ENCODE measurements at places on chromosomes 4 and X. TPM values are rescaled to one million over a fixed set of nuclear protein-coding genes. Genes with fewer than 3 reads are reported as not detected.

Gene CT45A10
- polyA plus RNA-seq: not detected

Gene IQSEC2
- polyA plus RNA-seq: 5.2 TPM

Gene GABRG1
- 0.03 TPM for polyA plus RNA-seq

Gene DCX
- 0.02 TPM for polyA plus RNA-seq

Gene NPY5R
- polyA plus RNA-seq: 2.3 TPM

Gene FAT4
- 0.41 TPM for polyA plus RNA-seq

Gene SPANXN3
- polyA plus RNA-seq: not detected

Gene CENPVL2
- polyA plus RNA-seq: not detected

Gene SPATA18
- polyA plus RNA-seq: 0.18 TPM

Gene CT55
- not detected for polyA plus RNA-seq

Gene FRG1
- 44.4 TPM for polyA plus RNA-seq

Gene RAB9B
- polyA plus RNA-seq: 0.47 TPM

Gene PDGFC
- polyA plus RNA-seq: 1.6 TPM

Gene KCNE5
- 0.16 TPM for polyA plus RNA-seq

Gene DUX4
- not detected for polyA plus RNA-seq

Gene ZMAT1
- 15.3 TPM for polyA plus RNA-seq

Gene RHOH
- 70.3 TPM for polyA plus RNA-seq

Gene AMOT
- polyA plus RNA-seq: 0.90 TPM

Gene WAS
- polyA plus RNA-seq: 53.5 TPM

Gene ZNF732
- polyA plus RNA-seq: 0.10 TPM

Measured in spleen (tissue), 13 donors.